Left lung (tissue), 14 donors: ENCODE measurements at places on chromosomes 2 and 18. TPM values are rescaled to one million over a fixed set of nuclear protein-coding genes. Genes with fewer than 3 reads are reported as not detected.

DNA sequence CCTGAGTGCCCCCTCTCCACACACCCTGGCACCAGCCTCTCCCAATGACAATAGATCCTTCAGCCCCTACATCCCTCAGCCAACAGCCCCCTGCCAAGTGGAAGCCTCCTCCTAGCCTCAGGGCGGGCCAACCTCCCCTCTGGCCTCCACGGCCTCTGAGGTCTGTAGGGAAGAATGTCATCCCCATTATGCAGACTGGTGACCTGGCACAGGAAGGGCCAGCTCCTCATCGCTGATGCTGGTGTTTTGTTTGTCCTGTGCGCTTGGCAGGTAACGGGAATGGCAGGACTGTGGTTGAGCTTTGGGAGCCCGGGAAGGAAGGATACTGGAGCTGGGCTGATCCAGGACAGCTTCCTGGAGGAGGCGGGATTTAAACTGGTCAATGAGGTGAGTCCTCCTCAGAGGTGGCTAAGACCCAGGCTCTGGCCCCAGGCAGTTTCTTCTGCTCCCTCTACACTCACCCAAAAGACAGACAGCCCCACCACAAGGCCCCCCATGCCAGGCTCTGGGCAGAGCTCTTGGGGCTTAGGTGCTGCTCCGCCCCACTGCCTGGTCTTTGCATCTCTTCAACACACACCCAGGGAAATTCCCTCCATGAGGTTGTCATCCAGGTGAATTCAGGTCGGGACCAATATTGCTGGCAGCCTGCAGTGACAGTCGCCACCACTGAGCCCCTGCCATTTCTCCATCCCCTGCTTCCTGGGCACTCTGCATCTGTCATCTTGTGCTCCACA is 75.2 kb upstream of the SMAD7 start:
- no peak for DNase-seq

GRCh38 chr18:79983253-79983652 is 5.1 kb downstream of the TXNL4A start:
- no peak for DNase-seq

DNA sequence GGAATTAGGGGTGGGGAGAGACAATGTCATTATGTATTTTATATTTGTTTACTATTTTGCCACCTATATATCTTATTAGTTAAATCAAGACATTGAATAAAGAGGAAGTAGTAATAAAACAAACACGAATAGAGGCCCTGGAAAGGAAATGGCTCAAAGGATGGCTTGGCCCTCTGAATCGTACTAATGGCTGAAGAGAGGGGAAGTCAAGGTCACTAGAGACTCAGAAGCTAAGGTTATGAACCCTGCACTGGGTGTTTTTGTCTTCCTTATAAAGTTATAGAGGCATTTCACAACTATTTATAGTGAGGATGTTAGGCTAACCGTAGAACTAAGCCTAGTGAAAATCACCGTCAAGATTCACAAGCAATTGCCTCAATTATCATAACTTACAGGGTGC is 685.9 kb downstream of the ARHGAP15 start:
- DNase-seq = no peak

TUBB8B gene
- not detected for total RNA-seq

MRPL33 gene
- 75.2 TPM for total RNA-seq
